ENCODE measurements at places on chromosomes 13 and 19.

- peaks cover 9% of the 10 kb centered on the region for H3K4me1 ChIP-seq
- peak overlapping the region; percentile 72 for H3K27ac ChIP-seq
- H3K4me3 ChIP-seq, result peak overlapping the region; percentile 41
- no peak for DNase-seq
These were observed 6.0 kb upstream of the NKPD1 start for GRCh38 chr19:45166723-45167252.

GRCh38 chr13:74476788-74477187 lies 342.6 kb upstream of the KLF12 start:
- H3K4me3 ChIP-seq, result no peak overlapping the region
- H3K4me1 ChIP-seq, result no peaks in the 10 kb centered on the region
- H3K27ac ChIP-seq, result no peak overlapping the region
- H3K36me3 ChIP-seq, result no peaks in the 10 kb centered on the region

GRCh38 chr19:14519860-14520407 lies 1.7 kb upstream of the DNAJB1 start:
- peak overlapping the region; percentile 81 for H3K27ac ChIP-seq
- peaks cover 28% of the 10 kb centered on the region for H3K4me1 ChIP-seq
- peaks cover 19% of the 10 kb centered on the region for H3K36me3 ChIP-seq
- no peak for DNase-seq
- H3K4me3 ChIP-seq, result peak overlapping the region; percentile 70

GRCh38 chr13:66225072-66225471 lies 1005.1 kb downstream of the PCDH9 start:
- H3K4me3 ChIP-seq, result no peak overlapping the region
- H3K36me3 ChIP-seq, result peaks cover 15% of the 10 kb centered on the region
- H3K27me3 ChIP-seq, result no peaks in the 10 kb centered on the region
- DNase-seq, result no peak
- no peak overlapping the region for H3K27ac ChIP-seq

DNA sequence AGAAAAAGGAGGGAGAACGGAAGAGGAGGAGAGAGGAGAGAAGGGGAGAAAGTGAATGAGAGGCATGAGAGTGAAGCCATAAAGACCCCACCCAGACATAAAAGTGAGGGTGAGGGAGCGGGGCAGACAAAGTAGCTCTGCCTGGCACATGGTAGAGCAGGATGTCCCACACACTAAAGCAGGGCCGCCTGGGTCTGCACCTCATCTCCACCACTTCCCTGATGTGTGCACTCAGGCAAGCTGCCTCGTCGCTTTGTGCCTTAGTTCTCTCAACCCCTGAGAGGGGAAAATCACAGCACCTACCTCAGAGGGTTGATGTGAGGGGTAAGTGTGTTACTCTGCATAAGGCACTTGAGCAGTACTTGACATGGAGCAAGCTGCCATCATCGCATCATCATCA lies 488.1 kb downstream of the COG6 start:
- H3K4me1 ChIP-seq, result peaks cover 15% of the 10 kb centered on the region
- no peak overlapping the region for H3K4me3 ChIP-seq
- DNase-seq, result no peak
- no peaks in the 10 kb centered on the region for H3K36me3 ChIP-seq
- no peak overlapping the region for H3K27ac ChIP-seq

DNA sequence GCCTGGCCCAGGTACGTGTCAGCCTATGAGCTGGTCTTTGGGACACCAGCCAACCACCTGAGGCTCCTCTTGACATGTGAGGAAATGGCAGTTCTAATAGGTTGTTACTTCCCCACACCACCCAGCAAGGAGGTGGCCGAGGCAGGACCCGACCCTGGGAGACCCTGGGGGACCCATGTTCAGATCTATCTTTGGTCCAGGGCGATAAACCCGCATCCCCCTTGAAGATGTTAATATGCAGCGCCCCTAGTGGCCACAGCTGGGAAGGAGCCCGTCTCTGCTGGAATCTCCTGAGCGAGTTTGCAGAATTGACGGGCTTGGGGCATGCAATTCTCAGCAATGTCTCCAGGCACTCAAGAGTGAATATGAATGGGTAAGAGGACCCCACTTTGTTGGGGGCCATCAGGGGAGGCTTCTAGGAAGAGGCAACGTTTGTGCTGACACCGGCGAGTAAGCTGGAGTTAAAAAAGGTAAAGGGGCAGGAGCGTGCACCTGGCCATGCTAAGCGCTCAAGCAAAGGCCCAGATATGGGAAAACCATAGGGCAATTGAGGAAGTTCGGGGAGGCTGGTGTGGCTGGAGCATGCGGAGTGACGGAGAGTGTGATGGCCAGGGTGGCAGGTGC lies 1.5 kb upstream of the MYO1F start:
- DNase-seq, result peak; percentile 83
- H3K4me3 ChIP-seq, result no peak overlapping the region
- peaks cover 8% of the 10 kb centered on the region for H3K4me1 ChIP-seq
- peaks cover 24% of the 10 kb centered on the region for H3K27me3 ChIP-seq
- no peaks in the 10 kb centered on the region for H3K36me3 ChIP-seq
